ENCODE measurements at places on chromosomes 1 and 21.

GRCh38 chr1:184461321-184461720, 74.5 kb downstream of the C1orf21 start:
- no peak for DNase-seq

- no peak for DNase-seq
These were observed 125.5 kb upstream of the HNRNPU start for GRCh38 chr1:244989813-244990212.

DNA sequence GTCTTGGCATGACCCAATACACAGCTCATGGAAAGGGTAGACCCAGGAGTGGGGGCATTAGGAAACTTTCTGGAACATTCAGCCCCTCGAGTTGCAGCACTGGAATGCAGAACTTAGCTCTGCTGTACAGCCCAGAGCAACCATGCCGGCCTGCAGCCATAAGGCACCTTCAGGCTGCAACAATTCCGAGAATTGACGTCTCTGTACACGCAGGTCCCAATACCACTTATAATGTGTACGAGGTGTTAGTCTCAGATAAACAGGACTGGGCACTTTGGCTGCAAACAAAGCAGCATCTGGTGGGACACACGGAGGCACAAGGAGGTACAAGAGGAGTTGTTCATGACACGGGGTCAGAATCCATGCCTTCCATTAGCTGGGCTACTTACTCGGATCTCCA, 7.9 kb downstream of the CBR1 start:
- DNase-seq = no peak

- DNase-seq = no peak
These were observed 15.3 kb downstream of the SEMA6C start for GRCh38 chr1:151130987-151131586.

GRCh38 chr1:82491301-82492048, 690.7 kb downstream of the ADGRL2 start:
- peak; percentile 35 for DNase-seq

DNA sequence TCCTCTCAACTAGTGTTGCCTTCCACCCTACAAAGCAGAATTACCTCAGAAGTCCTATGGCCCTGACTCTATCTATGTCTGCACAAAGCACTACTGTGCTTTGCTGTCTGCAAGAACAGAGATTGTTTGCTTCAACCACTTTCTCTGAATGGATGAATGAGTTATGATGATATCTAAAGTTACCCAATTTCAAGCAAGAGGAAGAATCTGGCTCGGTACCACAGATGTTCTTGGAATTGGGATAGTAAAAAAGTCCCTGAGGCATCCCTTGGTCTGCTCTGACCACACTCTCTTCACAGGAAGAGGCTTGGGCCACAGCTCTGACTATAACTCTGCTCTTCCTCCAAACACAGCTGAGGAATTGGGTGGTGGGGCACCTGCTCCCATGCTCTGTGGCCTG, 31.2 kb downstream of the MTARC1 start:
- no peak for DNase-seq

DNA sequence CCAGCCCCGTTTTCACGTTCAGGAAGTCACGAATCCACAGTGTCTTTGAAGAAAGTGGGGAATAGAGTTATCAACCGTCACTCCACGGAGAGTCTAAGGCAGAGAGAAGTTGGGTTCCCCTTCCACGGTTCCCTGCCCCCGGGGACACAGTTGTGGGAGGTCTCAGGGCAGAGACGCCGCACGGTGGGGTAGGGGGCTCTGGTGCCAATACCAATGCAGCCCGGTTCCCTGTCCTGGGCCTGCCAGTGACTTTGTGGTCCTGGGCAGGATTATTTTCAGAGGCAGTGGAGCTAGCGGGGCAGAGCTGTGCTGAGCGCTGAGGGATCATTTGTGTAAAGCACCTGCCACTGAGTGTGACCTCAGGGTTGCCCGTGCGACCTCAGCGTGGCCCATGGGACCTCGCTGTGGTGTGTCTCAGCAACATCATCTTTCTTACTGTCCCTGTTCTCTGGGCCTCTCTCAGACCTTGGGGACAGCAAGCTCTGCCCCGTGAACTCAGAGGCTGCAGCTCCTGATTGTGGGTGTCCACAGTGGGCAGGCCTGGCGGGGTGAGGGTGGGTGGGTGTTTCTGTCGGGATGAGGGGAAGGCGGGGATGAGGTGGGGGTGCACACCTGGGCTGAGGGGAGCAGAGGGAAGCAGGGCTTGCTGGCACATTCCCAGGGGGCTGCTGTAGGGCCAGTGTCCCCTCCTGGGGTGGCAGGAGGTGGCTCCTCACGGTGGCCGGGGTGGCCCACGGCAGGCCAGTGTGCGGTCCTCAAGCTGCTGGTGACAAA, 65.2 kb downstream of the AGPAT3 start:
- no peak for DNase-seq

DNA sequence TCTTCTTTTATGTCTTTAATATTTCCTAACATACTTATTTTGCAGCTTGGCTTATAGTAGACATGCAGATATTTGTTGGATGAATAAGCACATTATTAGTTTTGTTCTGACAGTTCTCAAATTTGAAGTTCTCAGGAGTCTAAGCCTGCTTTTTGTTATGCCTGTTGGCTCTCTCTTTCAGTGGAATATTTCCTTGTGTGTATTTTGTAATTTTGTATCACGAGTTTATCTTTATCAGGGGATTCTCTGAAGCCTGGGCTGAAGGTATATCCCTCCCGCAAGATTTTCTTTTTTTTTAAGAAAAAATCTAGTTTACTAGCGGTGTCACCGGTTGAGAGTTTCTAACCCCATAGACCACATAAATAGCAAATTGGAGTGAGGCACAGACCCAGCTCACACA, 105.9 kb downstream of the RGL1 start:
- DNase-seq = no peak

DNA sequence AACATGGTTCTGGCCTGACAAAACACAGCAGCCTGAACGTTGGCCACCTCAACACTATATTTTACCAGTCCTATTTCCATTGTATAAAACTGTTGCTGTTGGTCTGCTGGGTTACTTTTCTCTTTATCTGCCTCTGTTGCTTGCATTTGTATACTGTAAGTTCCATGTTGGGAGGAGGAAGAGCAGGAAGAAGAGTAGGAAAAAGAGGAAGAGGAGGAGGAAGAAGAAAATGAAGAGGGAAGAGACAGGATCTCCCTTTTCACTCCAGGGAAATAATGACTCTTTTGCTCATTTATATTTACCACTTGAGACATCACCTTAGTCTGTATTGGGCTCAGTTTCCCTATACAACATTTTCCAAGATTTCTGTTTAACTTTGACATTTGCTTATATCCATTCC, 134.2 kb downstream of the PTPRC start:
- no peak for DNase-seq

DNA sequence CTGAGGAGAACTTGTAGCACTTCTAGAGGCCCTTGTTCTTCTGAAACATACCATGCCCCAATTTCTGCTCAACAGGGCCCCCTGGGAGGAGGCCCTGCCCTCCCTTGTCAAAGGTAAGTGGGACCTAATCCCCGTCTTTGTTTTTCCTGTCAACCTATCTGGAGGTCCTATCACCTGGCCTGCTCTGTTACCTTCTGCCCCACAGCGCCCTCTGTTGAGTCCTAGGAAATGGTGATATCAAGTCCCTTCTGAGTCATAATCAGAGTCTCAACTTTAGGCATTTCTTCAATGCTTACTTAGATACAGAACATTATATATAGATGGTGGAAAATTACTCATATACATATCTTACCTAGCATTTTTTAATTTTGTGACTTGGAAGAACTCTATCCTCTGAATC, 28.2 kb upstream of the FCRL4 start:
- no peak for DNase-seq

GRCh38 chr1:100452641-100453040, 85.3 kb upstream of the GPR88 start:
- no peak for DNase-seq

- DNase-seq = peak; percentile 83
These were observed 31.7 kb downstream of the RCSD1 start for GRCh38 chr1:167661527-167662426.

DNA sequence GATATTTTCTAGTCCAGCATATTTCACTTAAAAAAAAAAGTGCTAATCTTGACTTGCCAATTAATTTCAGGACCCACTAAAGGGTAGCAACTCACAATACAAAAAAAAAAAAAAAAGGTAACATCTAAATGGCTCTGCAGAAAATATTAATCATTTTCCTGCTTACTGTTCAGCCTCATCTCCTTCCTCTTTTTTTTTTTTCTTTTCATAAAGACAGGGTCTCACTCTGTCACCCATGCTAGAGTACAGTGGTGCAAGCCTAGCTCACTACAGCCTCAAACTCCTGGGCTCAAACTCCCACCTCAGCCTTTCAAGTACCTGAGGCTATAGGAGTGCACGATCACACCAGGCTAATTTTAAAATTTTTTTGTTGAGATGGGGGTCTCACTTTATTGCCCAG, 30.4 kb downstream of the TTC13 start:
- no peak for DNase-seq

GRCh38 chr1:13461977-13462376, 51.7 kb downstream of the PRAMEF20 start:
- DNase-seq = no peak

- DNase-seq = no peak
These were observed 53.9 kb downstream of the LAMC1 start for GRCh38 chr1:183077097-183077496.

GRCh38 chr1:208166340-208167138, 77.6 kb downstream of the PLXNA2 start:
- DNase-seq = no peak

GRCh38 chr21:35036465-35037383, 12.4 kb downstream of the RUNX1 start:
- no peak for DNase-seq

DNA sequence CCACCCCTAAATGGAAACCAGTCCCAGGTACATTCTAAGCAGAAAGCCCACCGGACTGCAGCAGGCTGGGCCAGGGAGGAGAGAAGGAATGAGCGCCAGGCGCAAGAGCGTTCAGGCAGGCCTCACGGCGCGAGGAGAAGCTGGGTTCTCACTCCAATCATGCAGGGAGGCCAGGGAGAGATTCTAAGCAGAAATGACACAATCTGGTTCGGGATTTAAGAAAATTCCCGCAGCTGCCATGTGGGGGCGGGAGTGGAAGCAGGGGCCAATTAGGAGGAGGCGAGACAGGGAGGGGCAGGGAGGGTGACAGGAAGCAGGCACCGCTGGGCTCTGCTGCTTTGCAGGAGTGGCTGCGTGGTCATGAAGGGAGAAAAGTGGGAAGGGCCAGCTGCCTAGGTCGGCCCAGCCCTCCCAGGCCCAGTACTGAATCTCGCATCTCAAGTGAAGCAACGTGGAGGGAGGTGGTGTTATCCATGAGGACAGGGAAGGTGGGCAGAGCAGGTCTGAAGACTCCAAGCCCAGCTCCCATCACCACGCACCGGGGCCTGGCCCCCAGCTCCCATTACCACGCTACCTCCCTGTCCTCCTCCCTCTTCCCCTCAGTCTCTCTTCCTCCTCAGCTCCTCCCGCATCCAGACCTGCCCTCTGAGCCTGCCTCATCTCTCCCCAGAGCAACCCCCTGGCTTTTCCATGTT, 11.8 kb downstream of the NPHP4 start:
- DNase-seq = no peak

GRCh38 chr1:217010253-217010652, 287.0 kb upstream of the ESRRG start:
- no peak for DNase-seq

DNA sequence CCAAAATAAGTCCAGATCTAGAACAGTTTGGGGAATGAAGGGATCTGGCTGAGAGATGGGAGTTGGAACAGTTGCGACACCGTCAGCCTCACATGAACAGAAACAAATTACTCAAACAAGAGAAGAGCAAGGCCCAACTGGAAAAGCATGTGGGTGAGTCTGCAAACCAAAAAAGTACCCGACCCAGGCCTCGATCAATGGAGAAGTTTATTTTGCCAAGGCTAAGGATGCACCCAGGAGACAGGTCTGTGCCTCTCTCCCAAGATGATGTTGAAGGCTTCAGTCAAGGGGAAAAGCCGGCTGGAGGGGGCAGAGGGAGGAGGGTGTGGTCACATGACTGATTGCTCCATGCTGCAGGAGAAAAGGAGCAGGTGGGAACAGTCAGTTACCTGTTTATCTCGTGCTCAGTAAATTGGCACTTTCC, 42.3 kb downstream of the KRTAP10-1 start:
- DNase-seq = no peak

GRCh38 chr1:13703558-13704490, 3.8 kb downstream of the PRDM2 start:
- DNase-seq = no peak

DNA sequence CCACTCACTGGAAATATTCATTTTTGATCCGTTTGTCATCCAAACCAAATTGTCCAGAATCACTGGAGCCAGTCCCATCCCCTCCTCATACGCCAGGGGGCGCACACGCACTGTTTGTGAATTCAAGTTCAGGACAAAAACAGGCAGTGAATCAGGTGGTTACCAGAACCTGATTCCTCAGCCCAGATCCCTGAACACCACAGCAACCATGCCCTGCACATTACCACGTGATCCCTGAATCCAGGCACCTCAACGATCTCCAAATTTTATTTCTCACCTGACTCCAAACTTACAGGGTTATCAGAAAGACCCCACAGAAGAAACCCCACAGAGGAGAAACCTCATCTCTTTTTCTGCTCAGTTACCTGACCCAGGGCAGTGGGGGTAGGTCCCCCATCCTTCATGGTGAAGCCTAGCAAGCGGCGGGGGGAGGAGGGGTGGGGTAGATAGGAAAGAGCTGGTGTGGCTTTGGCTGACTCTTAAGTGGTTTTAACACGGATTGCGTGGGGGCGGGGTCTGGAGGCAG, 1.4 kb upstream of the PTPRF start:
- peak; percentile 90 for DNase-seq

DNA sequence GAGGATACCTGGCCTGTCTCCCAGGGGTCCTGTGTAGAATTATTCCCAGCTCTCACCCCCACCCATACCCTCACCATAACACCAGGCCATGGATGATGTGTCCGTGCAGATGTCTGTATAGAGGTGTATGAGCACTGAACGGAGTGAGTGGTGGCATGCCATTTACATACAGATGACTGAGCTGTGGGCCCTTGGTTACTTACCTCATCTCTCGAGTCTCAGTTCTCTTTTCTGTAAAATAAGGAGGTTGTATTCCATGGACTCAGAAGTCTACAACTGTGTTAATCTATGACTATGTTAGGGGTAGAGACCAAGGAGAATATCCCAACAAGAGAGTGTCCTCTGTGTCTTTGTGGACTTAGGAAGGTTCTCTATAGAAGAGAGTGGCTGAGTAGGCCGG, 65.6 kb upstream of the CD1D start:
- no peak for DNase-seq

DNA sequence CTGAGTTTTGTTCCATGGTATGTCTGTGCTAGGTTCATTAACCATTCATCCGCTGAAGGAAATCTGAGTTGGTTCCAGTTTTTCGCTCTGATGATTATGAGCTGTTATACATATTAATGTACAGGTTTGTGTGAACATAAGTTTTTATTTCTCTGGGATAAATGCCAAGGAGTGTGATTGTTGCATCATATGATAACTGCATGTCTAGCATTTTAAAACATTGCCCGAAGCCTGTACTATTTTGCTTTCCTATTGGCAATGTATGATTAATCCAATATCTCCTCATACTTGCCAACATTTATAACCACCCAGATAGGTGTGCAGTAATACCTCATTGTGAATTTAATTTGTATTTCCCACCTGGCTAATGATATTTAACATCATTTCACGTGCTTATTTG, 322.7 kb downstream of the ZNF326 start:
- DNase-seq = peak; percentile 11
